ENCODE measurements at places on chromosomes 2 and 18. TPM values are rescaled to one million over a fixed set of nuclear protein-coding genes. Genes with fewer than 3 reads are reported as not detected.
A peak's percentile ranks its signal among the peaks of the same experiment; 100 is the strongest.

The ANKRD30B gene
- not detected for total RNA-seq

The UPP2 gene
- total RNA-seq, result not detected

The DSEL gene
- total RNA-seq, result 0.05 TPM

The COX5B gene
- 283 TPM for total RNA-seq

The ZAP70 gene
- 0.91 TPM for total RNA-seq

The NIFK gene
- 93.2 TPM for total RNA-seq

DNA sequence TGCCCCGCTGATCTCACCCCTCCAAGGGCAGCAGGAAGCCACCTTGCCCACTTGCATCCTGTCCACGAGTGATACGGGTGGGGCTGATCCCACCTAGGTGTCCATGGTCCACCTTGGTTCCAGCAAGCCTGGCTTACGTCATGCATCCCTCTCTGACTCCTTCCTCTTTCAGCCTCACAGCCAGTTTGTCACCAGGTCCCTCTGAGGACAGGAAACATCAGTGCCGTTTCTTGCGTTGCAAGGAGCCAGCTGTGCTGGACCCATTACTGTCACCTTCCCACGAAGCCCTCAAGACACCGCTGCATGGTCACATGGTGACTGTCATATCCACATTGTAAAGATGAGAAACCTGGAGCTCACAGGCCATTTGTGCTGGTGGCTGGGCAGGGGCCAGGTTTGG, 34.8 kb upstream of the TWIST2 start:
- H3K27me3 ChIP-seq, result peaks cover 14% of the 10 kb centered on the region
- H3K4me3 ChIP-seq, result no peak overlapping the region
- H3K36me3 ChIP-seq, result no peaks in the 10 kb centered on the region
- no peak for DNase-seq
- H3K4me1 ChIP-seq, result no peaks in the 10 kb centered on the region

- peak; percentile 73 for DNase-seq
- peak overlapping the region; percentile 46 for H3K27ac ChIP-seq
- peak overlapping the region; percentile 42 for H3K4me3 ChIP-seq
- H3K36me3 ChIP-seq, result no peaks in the 10 kb centered on the region
- peaks cover 23% of the 10 kb centered on the region for H3K4me1 ChIP-seq
Measured at GRCh38 chr2:10835052-10835970, 22.7 kb upstream of the PDIA6 start.

DNA sequence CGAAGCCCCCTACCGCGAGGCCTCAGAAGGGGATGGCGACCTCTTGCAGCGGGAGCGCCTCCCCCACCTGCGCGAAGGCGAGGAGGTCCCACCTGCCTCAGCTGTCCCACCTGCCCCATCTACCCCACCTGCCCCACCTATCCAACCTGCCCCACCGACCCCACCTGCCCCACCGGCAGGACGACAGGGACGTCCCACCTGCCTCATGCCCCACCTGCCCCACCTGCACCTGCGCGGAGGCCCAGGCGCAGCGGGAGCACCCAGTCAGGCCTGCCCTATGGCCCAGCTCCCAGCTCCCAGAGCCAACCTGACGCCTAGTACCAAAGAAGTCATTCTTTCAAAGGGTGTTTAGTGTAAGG, 489.1 kb upstream of the SMIM21 start:
- H3K36me3 ChIP-seq, result no peaks in the 10 kb centered on the region
- H3K27ac ChIP-seq, result no peak overlapping the region
- no peak for DNase-seq
- no peak overlapping the region for H3K4me3 ChIP-seq
- no peaks in the 10 kb centered on the region for H3K4me1 ChIP-seq

- no peaks in the 10 kb centered on the region for H3K4me1 ChIP-seq
- no peaks in the 10 kb centered on the region for H3K27me3 ChIP-seq
- H3K27ac ChIP-seq, result no peak overlapping the region
- no peak for DNase-seq
Measured at GRCh38 chr2:134408791-134409190, 154.9 kb downstream of the MGAT5 start.

DNA sequence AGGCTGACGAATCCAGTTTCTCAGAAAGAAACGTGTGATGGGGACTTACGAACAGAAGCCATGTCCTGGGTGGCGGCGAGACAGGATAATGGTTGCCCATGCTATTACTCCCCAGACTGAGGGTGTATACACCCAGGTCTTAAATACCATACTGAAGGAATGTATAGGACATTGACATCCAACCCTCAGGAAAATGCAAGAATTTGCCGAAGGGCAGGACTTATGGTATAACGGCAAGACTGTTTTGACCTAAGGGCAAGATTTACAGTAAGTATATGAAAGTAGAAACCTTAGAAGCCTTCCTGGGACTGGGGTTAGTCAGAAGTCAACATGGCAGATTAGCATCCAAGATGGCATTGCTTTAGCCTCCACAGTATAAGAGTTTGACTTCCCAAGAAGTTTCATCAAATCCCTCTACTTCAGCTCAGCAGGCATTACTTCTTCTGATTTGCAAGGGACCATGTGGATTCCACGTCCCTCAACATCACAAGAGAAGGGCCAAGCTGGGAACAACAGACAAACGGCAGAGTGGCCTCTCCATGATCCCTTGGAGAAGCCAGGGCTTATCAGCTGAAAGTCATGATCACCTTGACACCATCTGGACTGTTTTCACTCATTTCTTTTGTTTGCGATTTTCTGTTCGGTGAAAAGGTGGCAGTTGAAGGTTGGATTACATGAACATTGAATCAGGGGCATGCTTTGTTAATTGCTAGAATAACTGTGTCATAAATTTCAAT, 21.1 kb downstream of the ST3GAL5 start:
- no peaks in the 10 kb centered on the region for H3K27me3 ChIP-seq
- no peak overlapping the region for H3K27ac ChIP-seq
- H3K36me3 ChIP-seq, result no peaks in the 10 kb centered on the region
- no peaks in the 10 kb centered on the region for H3K4me1 ChIP-seq
- H3K4me3 ChIP-seq, result no peak overlapping the region

All from HCT116 (cell line).